ENCODE measurements at places on chromosomes 6 and 20.

DNA sequence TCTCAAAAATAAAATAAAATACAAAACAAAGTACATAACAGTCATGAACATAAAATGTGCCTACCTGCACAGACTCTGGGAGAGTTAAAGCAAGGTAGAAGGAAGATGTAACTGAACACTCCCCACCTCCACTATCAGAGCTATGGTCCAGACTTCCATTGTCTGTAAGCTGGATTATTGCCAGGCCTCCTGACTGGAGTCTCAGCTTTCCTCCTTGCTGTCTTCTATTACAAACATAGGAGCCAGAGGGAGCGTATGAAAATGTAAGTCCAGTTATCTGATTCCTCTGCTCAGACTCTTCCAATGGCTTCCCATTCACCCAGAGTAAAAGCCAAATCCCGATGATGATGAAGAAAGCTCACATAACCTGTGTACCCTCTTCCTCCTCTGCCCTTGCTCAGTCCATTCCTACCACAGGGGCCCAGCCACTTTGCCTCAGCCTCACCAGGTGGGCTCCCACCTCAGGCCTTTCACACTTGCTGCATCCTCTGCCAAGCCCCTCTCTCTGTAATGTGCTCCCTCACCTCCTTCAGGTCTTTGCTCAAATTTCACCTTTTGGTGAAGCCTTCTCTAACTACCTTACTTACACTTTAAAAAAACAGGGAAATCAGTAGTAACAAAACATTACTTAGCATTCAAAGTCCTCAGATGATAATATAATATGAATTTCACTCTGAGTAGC lies 194.1 kb downstream of the RIMS1 start:
- peak; percentile 1 for DNase-seq

GRCh38 chr6:77502981-77503380 lies 39.7 kb upstream of the HTR1B start:
- DNase-seq = no peak

DNA sequence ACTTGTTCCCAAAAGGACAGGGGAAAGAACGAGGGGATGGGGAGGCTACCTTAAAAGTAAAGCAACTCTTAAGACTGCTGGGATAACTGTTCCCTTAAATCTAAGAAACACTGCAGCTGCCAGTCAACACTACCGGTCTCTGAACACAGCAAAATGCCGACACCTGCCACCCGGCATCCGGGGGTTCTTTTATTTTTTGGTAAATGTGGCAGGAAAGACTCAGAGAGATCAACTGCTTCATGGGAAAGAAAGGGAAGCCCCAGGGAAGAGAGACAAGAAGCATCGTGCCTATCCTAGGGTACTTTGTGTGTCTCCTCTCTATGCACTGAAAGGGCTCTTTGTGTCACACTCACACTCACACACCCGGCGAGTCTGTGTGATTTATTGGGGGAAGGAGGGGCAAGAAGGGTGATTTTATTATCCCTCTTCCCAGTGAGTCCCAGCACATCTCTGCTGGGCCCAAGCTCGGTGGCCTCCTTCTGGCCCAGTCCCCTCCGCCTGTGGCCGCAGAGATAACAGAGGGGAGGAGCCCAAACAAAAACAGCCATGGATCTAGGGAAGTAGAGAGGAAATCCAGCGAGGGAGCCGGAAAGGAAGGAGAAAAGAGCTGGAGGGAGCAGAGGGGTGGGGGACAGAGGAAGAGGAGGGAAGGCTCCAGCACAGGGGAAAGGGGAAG lies 1.4 kb downstream of the FYN start:
- peak; percentile 62 for DNase-seq

- DNase-seq = no peak
Observed at GRCh38 chr20:39853636-39854035, 835.4 kb downstream of the MAFB start.

- DNase-seq = no peak
Observed at GRCh38 chr6:4466261-4466660, 309.9 kb upstream of the CDYL start.

DNA sequence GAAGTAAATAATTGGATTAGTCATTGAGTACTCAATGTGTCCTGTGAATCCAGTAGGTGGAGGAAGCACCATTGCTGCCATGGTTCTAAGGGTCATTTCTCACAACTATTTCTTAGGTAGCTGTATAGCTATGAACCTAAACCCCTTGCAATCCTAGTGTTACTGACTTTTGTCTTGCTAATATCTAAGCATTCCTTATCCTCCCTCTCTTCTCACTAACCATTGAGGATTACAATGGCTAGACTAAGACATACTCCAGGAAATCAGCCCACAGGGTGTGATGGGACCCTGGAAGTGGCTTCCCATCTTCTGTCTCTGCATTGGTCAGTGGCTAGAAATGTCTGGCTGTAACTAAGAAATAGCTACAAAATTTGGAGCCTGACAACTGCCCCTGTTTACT lies 27.3 kb upstream of the FOXA2 start:
- no peak for DNase-seq

DNA sequence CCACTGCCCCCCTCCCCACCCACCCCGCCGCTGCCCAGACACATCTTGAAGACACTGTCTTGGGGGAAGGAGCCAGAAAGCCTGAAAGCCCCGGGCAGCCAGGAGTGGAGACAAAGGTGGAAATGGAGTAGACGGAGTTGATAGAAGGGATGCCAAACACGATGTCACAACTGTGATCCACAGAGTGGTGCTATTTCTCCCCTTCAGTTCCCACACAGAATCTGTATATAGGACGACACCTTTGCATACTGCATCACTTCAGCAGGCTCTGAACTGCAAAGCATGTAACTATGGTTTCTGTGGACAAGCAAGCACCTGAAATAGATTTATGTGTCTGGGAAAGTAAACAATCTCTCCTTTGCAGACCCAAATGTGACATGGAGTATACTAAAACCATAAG lies 56.4 kb upstream of the F13A1 start:
- no peak for DNase-seq

GRCh38 chr20:50600281-50600895 lies 90.2 kb downstream of the PTPN1 start:
- DNase-seq = no peak

GRCh38 chr6:21085643-21086042 lies 507.9 kb upstream of the SOX4 start:
- DNase-seq = no peak

DNA sequence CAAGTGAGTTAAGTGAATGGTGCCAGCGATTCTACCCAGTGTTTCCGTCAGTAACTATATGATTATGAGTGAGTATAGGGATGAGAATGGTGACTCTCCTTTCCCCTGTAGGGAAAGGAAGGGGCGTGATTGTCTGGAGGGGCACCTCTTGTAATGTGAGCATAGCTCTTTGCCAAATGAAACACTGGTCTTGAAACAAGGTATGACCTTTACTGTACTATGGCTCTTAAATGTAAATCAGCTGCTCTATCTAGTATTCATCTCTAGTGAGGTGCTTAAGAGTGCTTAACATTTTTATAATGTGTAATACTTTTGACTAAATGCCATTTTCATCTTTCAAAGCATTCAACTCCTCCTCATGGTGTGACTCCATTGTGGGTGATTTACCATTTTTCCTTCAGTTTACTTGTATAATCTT lies 11.0 kb downstream of the PANK2 start:
- no peak for DNase-seq

DNA sequence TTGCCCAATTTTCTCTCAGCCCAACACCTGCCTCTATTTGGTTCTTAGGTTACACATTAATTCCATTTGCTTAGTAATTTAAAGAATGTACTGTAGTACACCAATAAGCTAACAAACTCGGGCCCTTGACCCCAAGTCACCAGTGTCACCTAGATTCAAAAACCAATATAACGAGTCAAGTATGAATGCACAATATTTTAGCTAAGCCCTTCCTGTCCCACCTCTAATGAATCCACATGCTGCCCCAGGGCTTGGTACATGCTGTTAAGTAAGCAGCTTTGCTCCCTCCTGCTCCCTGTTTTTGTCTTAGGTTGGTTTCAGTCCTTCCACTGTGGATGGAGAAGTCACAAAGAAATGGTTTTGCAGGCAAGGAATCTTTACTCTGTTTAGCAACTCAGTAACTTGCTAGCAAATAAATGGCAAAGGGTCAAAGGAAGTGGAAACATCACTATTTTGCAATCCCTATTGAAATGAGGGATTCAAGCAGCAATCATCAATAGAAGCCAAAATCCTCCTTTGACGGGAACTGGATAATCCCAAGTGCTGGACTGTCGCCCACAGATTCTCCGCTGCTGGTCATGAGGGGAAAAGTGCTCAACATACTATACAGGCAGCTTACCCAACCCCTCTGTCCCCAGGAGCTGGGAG lies 5.0 kb upstream of the MPC1 start:
- DNase-seq = no peak

DNA sequence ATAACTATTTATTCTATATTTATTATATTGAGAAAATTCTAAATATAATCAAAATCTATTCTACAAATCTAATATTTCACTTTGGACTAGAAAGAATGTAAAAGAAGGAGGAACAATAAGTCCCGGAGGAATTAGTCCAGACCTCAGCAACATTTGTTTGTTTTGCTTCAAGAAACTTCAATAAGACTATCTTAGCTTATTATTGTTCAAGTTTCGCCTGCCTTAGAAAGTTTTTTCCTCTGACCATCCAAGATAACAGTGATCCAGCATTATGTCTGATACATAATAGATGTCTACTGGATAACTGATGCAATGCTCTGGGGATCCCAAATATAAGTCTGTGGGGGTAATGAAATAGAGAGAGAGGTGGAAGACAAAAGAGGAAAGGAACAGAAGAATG lies 28.7 kb upstream of the NT5E start:
- no peak for DNase-seq

- DNase-seq = peak; percentile 72
Observed at GRCh38 chr6:161482517-161482858, 208.6 kb upstream of the AGPAT4 start.

DNA sequence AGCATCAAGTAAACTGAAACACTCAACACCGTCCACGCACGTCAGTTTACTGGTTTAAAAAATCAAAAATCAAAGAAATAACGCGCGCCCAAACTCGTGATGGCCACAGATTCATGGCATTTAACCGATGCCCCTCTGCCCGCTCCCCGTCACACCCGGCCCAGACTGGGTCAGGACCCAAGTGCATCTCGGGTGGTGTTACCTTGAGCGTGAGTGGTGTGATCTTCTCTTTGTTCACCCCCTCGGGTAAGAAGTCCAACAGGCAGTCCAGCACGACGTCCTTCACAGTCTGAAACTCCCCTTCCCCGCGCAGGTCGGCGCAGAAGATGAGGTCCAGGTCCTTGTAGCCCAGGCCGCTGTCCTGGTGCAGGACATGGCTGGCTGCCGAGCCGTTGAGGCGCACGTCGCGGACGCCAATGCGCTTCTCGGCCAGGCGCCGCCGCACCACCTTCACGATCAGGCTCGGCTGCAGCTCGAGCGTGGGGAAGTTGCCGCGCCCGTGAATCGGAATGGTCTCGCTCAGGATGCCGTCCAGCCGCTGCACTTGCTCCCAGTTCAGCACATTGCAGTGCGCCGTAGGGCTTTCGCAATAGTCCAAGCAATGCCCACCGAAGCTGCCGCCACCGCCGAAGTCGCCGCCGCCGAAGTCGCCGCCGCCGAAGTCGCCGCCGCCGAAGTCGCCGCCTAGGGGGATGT lies 945 bp downstream of the TENT5A start:
- no peak for DNase-seq

GRCh38 chr6:116764961-116765841 lies at the start of gene FAM162B:
Gene FAM162B, minus strand, starts transcription at chr6:116765719. Its CDS starts 143 bp downstream, at chr6:116765576.
- peak; percentile 26 for DNase-seq

GRCh38 chr6:103820148-103820547 lies 1039.6 kb downstream of the HACE1 start:
- no peak for DNase-seq

- no peak for DNase-seq
Observed at GRCh38 chr6:155050311-155050710, 55.2 kb downstream of the TIAM2 start.

DNA sequence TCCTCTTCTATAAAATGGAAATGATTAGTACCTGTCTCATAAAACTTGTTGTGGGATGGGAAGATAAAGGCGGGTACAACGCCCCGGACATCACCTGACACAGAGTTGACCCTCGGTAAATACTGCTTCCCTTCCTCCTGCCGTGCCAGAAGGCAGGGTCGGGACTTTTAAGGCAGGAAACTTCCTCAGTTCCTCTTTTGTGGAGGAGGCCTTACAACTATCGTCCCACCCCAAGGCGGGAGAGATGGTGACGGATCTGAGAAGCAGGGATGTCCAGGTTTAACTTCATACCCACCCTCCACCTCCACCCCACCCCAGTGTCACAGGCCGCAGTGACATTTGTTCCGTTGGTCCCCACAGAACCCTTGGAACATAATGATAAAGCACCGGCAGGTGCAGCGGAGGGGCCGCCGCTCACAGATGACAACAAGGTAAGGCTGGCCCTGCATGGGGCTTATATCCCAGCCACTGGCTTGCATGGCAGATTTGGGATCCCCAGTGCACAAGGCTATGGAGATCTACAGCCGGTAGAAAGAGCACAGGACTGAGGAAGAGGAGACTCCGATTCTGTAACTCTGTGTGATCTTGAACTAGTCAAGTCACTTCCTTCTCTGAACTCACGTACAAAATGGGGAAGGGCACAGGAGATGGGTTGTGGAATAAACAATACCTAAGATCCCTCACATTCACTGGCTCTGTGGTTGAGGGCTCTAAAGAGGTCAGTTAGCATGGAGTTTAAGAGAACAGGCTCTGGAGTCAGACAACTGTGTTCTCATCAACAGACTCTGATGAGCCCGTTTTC lies 764 bp downstream of the DNTTIP1 start:
- DNase-seq = no peak

- DNase-seq = no peak
Observed at GRCh38 chr20:63014710-63015109, 7.9 kb upstream of the BHLHE23 start.

DNA sequence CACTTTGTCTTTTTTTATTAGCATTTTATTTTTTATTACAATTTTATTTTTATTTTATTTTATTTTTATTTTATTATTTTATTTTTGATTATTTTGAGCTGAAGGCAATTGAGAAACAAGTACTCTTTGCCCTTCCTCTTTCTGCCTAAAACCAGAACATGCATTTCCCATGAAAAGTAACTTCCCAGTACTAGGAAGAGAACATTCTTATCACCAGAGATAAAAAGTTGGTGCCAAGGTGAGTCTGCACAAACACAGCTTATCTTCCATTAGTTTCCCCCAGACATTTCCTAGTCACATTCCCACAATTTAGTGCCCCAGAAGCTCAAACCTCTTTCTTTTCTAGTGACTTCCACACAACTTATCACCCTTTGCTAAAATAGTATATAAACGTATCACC lies 84.8 kb downstream of the CD24 start:
- DNase-seq = no peak

- DNase-seq = no peak
Observed at GRCh38 chr6:154268486-154268885, 88.1 kb downstream of the IPCEF1 start.

GRCh38 chr6:47915017-47915416 lies 133.2 kb downstream of the OPN5 start:
- no peak for DNase-seq

GRCh38 chr6:13454286-13455221 lies 32.8 kb downstream of the GFOD1 start:
- DNase-seq = peak; percentile 22

DNA sequence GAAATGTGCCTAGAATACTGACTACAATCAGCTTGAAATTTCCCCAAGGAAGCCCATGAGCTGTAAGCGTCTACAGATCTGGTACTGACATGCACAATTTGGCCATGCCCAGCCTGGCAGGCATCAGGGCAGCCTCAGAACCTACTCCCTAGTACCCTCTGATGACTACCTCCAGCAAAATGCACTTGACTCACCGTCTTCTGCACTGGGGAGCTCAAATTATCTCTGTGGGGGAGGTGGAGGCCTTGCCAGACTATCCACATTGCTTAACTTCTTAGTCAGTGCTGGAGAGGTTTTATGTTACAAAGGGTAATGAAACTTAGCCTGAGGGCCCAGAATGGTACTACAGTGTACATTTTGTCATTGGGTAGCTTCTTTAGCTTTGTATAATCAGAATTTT lies 126.0 kb upstream of the ADGRF1 start:
- peak; percentile 19 for DNase-seq

GRCh38 chr6:139201378-139201777 lies 66.5 kb downstream of the HECA start:
- DNase-seq = no peak
